NCI-H2171 (cell line): ENCODE measurements at places on chromosomes 5 and 9.

DNA sequence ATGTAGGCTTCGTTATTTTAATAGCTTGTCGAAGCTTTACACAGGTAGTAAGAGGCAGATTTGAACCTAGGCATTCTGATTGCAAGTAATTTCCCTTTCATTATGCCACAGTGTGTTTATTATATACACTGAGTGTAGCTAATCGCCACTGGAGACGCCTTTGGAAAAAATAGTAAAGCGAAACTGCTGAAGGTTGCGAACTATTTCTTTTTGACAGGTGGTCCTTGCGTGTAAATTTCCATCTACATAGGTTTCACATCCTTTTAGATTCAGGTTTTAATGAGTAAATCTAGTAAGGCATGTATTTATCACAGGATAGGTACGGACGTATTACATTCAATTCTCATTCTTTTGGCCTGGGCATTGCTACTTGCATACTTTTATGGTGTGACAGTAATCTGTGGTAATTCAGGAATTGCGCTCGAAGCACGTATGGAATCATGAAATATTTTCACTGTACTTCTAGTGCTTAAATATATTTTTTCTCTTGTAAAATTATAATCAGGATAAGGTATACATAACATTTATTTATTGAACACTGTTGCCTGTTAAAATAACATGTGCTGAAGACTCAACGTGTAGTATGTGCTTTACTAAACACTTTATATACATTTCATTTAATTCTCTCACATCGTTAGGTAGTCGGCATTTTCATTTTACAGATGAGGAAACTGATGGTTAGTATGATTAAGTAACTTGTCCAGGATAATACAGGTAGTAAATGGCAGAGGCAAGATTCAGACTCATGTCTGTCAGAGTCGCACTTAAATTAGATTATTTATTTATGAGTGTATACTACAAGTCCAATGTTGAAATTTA lies 1.8 kb downstream of the MARCHF6 start:
- DNase-seq = no peak

- no peak for DNase-seq
Observed at GRCh38 chr5:151148583-151148982, 9.0 kb downstream of the ANXA6 start.

DNA sequence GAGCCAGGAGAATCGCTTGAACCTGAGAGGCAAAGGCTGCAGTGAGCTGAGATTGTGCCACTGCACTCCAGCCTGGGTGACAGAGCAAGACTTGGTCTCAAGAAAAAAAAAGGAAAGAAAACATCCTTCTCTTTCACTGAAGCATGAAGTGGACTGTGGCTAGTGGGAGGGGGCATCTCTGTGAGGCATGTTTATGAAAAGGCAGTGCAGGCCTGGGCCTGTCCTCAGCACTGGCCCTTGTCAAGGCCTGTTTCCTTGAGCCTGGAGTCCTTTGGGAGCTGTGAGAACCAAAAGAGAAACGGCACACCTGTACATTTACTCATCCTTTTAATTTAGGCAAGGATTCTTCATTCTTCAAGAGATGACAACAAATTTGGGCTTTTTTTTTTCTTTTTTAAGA lies 18.3 kb upstream of the FUBP3 start:
- peak; percentile 72 for DNase-seq

DNA sequence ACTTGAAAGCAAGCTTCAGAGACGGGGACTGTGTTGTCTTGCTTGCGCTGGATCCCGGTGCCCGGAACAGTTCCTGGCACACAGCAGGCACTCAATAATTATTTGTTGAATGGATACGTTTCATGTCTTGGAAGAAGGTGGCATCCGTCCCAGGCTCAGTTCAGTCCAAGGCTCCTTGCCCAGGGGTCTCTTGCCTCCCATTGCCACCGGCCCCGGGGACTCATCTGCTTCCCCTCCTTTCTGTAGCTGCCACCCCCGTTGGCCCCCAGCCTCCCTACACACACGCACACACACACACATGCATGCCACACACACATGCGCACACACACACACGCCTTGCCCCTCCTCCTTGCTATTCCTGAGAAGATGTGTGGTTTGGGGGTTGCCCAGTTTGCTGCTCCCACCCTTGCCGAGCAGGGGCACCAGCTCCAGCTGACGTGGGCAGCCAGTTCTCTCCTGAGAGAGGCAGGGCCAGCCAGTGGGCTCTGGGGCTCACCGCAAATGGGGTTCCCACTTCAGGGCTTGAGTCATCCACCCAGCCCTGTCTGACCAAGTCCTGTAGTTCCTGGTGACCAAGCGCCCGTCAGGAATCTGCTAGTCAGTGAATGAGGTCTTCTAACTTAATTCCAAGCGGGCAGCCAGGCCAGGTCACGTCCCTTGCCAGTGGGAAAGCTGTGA lies 41.8 kb downstream of the HK3 start:
- no peak for DNase-seq

DNA sequence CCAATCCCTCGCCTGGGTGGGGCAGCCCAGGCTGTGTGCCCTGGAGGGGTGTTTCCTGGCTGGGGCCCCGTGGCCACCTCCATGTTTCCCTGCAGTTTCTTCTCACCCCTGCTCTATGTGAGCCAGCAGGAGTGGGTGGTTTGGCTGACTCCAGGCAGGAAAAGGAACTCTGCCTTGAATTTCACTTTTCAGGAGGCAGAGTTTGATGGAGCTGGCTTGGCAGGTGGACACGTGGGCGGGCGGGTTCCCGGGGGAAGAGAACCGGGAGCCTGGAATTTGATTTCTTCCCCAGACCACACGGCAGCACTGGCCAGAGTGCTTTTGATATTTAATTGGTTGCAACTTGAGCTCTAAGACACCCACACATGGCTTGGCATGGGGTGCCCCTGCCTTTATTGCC lies 119.8 kb upstream of the PANK3 start:
- DNase-seq = no peak

GRCh38 chr9:98472216-98472615 lies 216.8 kb upstream of the TBC1D2 start:
- no peak for DNase-seq

DNA sequence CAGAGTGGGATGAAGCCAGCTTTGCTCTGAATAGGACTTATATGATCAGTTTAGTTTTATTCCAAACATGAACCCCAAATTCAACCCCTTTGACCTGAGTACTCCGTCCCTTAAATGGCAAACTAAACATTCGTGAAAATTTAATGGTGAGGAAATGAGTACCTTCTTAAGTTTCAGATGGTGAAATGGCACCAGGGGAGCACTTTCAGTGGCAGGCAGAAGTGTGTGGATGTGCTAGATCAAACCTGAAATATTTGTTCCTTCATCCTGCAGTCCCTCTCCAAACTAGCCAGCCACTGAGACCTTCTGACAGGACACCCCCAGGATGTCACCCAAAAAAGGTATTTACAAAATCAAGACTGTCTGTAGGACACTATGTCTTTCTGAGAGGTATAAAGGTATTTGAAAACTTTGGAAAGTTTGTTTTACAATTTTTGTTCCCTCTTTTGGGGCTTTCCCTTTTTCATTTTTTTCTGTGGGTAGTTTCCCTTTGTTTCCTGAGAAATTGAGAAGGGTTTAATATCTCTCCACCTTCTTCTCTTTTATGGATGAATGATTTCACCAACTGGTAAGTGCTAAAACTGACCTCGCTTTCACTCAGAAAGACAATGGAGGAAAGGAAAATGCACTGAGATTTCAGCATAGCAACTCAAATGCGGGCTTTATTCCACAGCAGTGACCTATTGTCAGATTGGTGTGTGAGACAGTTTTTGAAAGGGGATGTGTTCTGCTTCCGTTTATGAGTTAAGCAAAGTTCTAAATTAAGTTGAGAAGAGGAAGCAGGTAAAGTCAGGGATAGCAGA lies 127.1 kb downstream of the TMC1 start:
- DNase-seq = no peak

- DNase-seq = no peak
Observed at GRCh38 chr9:130394320-130394719, 50.4 kb upstream of the ASS1 start.
